GF-D8 (cell line): ENCODE measurements at places on chromosomes 7 and 10.

GRCh38 chr10:77622889-77623291, 14.7 kb downstream of the KCNMA1 start:
- DNase-seq = no peak

DNA sequence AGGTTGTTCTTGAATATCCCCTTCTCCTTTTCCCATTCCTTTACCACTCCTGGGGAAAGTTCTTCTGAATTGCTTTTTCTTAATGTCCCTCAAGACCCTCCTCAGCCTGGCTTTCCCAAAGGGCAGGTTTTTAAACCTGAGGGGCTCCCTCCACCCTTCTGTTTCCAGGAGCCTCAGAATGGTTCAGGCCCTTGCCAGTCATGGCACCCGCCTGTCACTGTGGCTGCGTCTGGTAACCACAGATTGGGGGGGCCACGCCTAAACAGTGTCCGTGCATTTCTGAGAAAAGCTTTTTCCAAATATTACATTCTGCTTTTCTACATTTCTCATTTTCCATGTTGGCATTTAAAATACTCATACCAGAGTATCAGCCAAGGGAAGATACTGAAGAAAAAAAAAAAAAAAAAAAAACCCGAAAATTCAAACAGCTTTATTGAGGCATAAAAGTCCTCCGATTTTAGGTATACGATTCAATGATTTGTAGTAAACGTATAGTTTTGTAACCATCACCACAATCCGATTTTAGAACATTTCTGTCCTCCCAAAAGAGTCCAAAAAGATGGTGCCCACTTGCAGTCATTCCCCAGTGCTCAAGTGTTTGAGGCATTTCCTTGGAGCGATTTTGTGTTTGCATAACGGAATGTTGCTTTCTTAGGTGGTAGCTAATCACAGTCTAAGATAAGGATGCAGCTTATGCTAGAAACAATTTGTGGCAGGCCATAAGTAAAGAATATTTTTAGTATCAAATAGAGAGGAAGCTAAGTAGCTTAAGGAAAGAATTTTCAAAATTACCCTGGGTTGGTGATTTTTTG, 22.1 kb downstream of the HKDC1 start:
- no peak for DNase-seq

DNA sequence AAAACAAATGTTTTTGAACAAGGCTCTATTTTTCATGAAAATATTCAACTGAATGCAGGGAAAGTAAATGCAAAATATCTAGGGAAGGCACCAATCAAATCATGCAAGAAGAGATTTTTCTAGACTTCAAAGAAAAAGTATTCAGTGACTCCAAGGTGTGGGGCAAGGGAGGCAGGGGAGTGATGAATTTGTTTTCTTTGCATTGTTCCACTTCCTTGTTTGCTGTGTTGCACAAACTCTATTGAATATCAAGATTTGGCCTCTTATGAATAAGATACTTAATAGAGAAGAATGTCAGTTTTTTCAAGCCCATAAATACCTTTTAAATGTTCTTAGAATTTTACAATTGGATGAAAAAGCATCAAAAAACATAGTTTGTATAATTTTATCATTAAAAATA, 26.4 kb downstream of the STEAP1 start:
- DNase-seq = no peak

DNA sequence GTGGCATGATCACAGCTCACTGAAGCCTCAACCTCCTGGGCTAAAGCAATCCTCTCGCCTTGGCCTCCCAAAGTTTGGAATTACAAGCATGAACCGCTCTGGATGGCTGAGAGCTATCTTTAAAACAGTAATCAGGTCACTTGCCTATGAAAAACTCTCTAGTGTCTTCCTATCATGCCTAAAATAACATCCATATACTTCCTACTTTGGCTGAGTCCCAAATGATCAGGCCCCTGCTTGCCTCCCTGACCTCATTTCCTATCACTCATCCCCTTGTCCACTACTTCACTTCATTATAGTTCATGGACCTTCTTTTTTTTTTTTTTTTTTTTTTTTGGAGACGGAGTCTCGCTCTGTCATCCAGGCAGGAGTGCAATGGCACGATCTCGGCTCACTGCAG, 28.0 kb downstream of the SEPTIN7 start:
- no peak for DNase-seq
